ENCODE measurements at places on chromosomes 6 and 20.
A peak's percentile ranks its signal among the peaks of the same experiment; 100 is the strongest.

DNA sequence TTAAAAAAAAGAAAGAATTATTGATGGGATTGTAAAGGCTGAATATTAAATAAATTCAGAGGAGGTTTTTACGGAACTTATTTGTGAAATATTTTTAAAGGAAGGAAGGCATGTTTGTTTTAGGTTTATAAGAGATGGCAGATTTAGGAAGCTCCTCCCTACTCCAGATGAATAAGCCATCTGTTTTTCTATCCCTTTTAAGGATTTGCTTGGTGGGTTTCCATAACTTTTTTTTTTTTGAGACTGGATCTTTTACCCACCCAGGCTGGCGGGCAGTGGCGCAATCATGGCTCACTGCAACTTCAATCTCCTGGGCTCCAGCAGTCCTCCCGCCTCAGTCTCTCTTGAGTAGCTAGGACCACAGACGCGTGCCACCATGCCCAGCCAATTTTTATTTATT, 30.4 kb downstream of the PTPRA start:
- DNase-seq, result no peak

DNA sequence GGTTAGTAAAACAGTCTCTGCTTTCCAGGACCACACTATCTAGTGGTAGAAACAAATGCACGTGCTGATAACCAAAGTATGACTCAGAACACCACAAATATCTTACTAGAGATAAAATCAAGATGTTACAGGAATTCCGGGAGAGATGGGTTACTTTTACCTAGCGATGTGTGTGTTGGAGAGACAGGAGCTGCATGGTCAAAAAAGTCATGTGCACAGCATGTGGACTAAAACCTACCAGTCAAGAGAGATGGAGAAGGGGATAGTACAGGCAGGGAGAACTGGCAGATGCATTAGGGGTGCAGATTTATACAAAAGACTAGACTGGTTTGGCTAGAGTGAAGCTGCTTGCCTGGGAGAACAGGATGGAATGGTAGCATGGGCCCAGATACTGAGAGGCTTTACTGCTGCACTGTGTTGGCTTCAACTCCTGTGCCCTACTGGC, 75.3 kb upstream of the MRAP2 start:
- no peak for DNase-seq

DNA sequence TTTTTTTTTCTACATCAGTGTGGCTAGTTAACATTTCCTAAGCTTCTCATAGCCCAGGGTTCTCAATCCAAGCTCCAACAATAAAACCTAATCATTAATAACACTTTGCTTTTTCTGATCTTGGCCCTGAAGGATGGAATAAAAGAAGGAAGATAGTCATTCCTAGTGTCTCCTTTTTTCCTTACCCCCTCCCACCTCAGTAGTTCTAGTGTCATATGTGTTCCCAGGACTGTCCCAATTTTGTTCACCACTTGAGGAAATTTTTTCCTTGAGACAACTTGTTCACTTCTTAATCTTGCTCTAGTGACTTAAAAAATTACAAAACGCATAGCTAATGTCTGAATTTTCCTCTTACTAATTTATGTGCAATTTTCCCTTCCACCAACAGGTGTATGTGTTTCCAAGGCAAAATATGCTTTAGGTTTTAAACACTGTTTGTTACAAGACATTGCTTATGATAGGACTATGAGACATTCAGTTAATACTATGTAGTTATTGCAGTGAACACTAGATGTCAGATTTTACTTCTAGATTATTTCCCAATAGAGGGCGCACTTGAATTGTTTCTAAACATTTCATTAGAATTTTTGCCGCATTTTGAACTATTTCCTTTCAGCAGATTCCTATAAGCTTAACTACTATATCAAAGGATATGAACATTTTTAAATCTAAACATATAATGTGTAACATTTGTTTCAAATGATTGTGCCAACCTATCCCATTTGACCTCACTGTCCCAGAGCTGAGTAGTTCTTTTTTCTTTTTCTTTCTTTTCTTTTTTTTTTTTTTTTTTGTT, 18.5 kb upstream of the C6orf141 start:
- DNase-seq, result peak; percentile 76

GRCh38 chr20:33925867-33926266, 67.8 kb upstream of the RALY start:
- no peak for DNase-seq
